ENCODE measurements at places on chromosomes 6 and 20.

DNA sequence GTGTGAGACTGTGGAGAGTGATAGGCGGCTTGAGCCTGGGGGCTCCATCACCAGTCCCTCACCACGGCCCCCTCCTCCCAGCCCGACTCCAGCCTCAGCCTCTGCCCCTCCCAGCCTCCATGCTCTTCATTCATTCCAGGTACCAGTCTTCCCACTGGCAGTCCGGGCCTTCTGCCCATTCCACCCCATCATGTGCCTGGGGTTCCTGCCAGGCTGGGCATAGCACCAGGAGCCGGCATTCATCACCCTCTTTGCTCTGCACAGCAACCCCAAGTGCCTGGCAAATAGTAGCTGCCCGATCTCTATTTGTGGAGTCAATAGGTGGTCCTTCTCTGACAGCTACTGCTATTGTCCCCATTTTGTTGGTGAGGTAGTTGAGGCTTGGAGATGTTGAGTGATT lies 39.6 kb upstream of the GTSF1L start:
- no peaks in the 10 kb centered on the region for H3K36me3 ChIP-seq
- no peaks in the 10 kb centered on the region for H3K27me3 ChIP-seq
- no peak overlapping the region for H3K27ac ChIP-seq
- H3K4me3 ChIP-seq: no peak overlapping the region

GRCh38 chr20:17482536-17482935 lies 48.6 kb downstream of the BFSP1 start:
- no peaks in the 10 kb centered on the region for H3K4me1 ChIP-seq
- H3K27me3 ChIP-seq: no peaks in the 10 kb centered on the region
- DNase-seq: no peak
- H3K4me3 ChIP-seq: no peak overlapping the region
- no peak overlapping the region for H3K27ac ChIP-seq

DNA sequence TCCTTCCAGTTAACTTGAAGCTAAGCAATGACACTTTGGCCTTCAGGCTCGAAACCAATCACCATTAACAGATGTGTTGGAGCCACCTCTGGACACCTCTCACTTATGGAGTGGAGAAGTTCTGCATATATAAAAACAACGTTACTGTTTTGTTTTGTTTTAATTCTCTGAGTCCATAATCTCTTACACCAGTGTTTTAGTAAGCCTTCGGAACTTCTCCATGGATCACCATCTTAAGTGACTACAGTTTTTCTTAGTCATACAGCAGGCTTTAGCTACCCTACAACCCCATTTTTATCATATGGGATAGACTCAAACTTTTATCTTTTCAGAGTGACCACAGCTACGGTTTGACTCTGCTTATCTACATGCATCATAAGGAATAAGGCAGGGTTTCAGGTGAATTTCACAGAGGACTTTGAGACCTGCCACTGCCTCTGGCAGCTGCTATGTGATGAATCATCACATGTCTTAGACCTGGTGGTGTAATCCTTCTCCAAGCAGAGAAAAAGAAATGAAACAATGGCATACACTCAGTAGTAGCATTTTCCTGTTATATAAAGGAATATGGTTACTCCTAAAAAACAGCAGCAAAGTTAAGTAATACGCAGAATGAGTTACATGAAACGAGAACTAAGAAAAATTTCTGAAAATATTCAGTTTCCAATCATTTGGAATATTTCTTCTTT lies 5.5 kb upstream of the HDDC2 start:
- no peak overlapping the region for H3K27ac ChIP-seq
- DNase-seq: no peak
- H3K4me1 ChIP-seq: no peaks in the 10 kb centered on the region
- no peaks in the 10 kb centered on the region for H3K36me3 ChIP-seq
- no peak overlapping the region for H3K4me3 ChIP-seq

DNA sequence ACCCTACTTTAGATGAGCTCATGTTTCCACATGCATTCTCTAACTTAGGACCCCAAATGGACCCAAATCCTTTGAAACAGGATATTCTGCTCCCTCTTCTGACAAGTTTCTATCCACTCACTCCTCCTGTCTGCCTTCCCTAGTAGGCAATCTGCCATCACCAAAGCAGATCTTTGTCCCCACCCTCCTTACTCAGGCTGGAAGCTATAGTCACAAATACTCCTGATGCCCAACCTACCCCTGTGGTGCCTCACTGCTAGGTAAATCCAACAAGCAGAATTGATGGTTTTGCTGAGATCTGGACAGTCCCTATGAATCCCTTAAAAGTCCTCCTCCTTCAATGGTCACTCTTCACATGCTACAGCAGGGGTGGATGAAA lies 21.7 kb downstream of the ELOVL5 start:
- no peak for DNase-seq
- H3K4me3 ChIP-seq: no peak overlapping the region
- peaks cover 13% of the 10 kb centered on the region for H3K4me1 ChIP-seq
- no peaks in the 10 kb centered on the region for H3K27me3 ChIP-seq
- no peak overlapping the region for H3K27ac ChIP-seq

- no peaks in the 10 kb centered on the region for H3K36me3 ChIP-seq
- no peak overlapping the region for H3K4me3 ChIP-seq
- H3K27me3 ChIP-seq: no peaks in the 10 kb centered on the region
- no peak overlapping the region for H3K27ac ChIP-seq
- peak; percentile 16 for DNase-seq
Observed at GRCh38 chr6:33286946-33287914, 1.8 kb downstream of the WDR46 start.

DNA sequence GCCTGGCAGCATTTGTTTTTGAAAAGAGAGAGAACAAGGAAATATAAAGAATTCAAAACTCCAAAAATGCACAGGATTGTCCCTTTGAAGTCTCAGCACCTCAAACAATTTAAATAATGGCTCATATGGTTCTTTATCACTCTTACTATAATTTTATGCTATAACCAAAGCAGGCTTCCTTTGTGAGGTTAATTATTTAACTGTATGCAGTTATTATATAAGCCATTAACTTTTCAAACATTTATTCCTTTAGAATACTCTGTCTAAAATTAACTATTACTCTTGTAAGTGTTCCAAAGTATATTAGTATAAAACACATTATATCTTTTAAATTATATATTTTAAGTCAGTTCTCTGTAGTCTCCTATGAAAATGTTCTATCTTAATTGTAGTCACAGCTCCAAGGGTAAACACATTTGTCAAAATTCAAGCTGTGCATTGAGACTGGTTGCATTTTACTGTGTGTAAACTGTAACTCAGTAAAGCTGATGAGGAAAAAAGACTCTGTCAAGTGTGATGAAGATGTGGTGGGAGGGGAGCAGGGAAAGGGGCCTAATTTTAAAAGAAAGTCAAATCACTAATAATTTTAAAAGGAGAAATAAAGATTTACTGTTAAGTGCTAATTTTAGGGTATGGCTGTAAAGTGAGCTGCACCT lies 20.0 kb upstream of the PLAGL1 start:
- H3K27ac ChIP-seq: no peak overlapping the region
- no peaks in the 10 kb centered on the region for H3K36me3 ChIP-seq
- no peaks in the 10 kb centered on the region for H3K4me1 ChIP-seq
- no peak for DNase-seq

DNA sequence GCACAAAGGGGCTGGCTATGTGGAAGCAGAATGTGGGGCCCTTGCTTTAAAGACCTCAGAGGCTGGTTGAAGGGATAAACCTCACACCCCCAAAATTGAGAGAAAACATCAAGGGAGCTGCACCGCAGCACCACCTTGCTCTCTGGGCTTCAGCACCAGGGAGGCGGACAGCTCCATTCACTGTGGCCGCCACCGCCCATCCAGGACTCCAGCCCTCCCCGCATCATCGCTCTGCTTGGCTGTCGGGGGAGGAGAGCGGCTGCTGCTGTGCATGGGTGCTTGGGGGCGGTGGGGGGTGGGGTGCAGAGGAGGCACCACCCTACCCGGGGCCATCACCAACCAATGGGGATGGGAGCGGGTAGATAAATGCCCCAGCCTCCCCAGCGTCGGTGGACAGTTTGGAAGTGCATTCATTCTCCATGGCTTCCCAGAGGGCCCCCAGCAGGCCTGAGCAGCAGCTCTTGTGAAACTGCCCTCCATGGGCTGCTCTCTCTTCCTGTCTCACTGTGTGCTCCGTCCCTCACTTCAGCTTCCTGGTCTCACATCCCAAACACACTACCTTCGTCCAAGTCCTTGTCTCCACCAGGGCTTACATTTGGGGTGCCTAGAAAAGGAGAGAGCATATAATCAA lies 75.7 kb upstream of the BHLHE23 start:
- no peaks in the 10 kb centered on the region for H3K4me1 ChIP-seq
- no peak overlapping the region for H3K4me3 ChIP-seq
- no peaks in the 10 kb centered on the region for H3K27me3 ChIP-seq
- peak; percentile 63 for DNase-seq

GRCh38 chr20:31843288-31843687 lies 2.1 kb downstream of the FOXS1 start:
- peak overlapping the region; percentile 53 for H3K4me3 ChIP-seq
- no peaks in the 10 kb centered on the region for H3K4me1 ChIP-seq
- H3K36me3 ChIP-seq: no peaks in the 10 kb centered on the region
- no peak for DNase-seq

DNA sequence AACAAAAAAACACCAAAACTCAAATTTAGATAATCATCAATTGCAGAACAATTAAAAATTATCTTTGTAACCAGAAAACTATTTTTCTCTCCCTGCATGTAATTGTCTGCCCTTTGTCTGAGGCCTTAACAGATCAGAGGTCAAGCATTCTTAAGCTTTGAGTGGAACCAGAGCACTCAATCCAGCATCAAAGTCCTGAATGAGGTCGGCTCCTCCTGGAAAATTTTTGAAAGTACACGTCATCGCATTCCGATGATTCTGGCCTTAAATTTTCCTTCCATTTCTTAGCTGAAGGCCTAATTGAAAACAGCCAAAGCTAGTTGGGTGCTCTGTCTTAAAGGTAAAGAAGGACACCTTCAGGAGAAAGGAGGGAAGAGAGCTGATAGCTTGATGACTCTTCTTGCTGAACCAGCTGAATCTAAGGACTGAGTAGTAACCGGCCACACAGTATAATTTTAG lies 510.2 kb upstream of the SULF2 start:
- no peak for DNase-seq
- H3K4me3 ChIP-seq: no peak overlapping the region
- H3K27me3 ChIP-seq: no peaks in the 10 kb centered on the region
- peak overlapping the region; percentile 16 for H3K27ac ChIP-seq
- H3K4me1 ChIP-seq: no peaks in the 10 kb centered on the region

DNA sequence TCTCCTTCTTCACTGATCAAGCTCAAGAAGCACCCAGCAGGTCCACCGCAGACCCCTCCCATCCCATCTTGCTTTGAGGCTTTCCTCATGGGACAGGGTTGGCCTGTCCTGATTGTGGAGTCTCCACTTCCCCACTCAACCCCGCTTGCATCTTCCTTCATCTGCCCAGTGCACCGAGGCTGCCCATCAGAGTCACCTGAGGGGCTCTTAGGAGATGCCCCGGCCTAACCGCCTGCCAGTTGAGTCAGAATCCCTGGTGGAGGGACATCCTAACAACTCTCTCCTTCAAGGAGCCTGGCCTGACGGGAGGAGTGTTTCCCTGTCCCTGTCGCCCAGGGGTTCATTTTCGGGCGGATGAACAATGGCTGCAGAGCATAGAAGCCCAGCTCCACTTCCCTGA lies 46.1 kb downstream of the RBM38 start:
- H3K27ac ChIP-seq: peak overlapping the region; percentile 48
- no peak overlapping the region for H3K4me3 ChIP-seq
- DNase-seq: no peak
- H3K27me3 ChIP-seq: no peaks in the 10 kb centered on the region
- peaks cover 2% of the 10 kb centered on the region for H3K4me1 ChIP-seq

GRCh38 chr6:122068291-122068769 lies 331.1 kb upstream of the HSF2 start:
- H3K4me3 ChIP-seq: no peak overlapping the region
- no peaks in the 10 kb centered on the region for H3K36me3 ChIP-seq
- H3K27ac ChIP-seq: no peak overlapping the region
- no peak for DNase-seq
- H3K27me3 ChIP-seq: no peaks in the 10 kb centered on the region

DNA sequence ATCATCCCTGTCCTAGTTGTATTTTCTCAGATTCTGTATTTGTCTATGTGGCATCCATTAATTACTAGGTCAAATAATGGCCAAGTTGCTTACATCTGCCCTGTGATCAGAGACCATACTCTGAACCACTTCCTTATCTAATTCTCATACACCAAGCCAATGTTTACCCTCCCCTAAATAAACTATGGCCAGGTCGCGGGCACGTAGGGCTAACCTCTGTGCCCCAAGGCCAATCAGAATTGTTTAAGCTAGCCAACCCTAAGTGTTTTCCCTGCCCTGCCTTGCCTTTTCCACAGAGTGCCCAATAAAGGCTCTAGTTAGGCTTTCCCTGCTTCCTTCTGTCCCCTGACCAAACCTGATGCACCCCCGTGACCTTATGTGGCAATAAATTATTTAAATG lies 2.8 kb upstream of the CALHM4 start:
- H3K27ac ChIP-seq: no peak overlapping the region
- H3K4me3 ChIP-seq: no peak overlapping the region
- DNase-seq: no peak
- H3K36me3 ChIP-seq: no peaks in the 10 kb centered on the region

GRCh38 chr6:106757722-106758467 lies 128.5 kb downstream of the QRSL1 start:
- H3K36me3 ChIP-seq: no peaks in the 10 kb centered on the region
- H3K4me3 ChIP-seq: no peak overlapping the region
- DNase-seq: no peak
- no peaks in the 10 kb centered on the region for H3K4me1 ChIP-seq
- H3K27ac ChIP-seq: no peak overlapping the region

DNA sequence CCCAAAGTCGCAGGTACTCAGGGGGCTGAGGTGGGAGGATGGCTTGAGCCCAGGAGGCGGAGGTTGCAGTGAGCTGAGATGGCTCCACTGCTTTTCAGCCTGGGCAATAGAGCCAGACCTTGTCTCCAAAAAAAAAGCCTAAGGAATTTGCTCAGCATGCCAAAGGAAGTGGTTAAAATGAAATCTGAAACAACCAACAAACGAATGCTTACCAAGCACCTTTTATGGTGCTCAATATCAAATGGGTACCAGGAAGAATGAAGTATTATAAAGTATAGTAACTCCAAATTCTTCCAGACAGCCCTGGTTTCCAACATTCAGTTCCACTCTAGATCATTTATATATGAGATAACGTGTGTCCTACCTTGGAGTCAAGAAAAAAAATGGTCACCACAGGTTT lies 14.0 kb downstream of the GMDS start:
- DNase-seq: no peak
- H3K36me3 ChIP-seq: no peaks in the 10 kb centered on the region
- H3K27me3 ChIP-seq: no peaks in the 10 kb centered on the region

GRCh38 chr6:88454658-88455057 lies 288.5 kb upstream of the CNR1 start:
- no peaks in the 10 kb centered on the region for H3K4me1 ChIP-seq
- no peak for DNase-seq
- H3K4me3 ChIP-seq: no peak overlapping the region
- H3K27ac ChIP-seq: no peak overlapping the region
- no peaks in the 10 kb centered on the region for H3K36me3 ChIP-seq

DNA sequence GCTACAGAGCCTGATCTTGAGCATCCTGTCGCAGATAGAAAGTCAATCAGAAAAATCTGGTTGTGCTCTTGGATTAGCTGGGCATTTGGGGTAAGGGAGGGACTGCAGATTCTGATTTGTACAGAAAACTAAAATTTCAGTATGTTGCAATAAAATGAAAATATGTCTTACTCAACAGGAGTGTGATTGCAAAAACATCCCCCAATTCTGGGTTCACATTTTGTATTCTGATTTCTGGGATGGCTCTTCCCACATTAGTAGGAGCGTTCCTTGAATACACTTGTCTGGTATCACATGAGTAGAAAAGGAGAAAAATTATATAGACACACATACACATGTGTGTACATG lies 40.5 kb downstream of the PANK2 start:
- H3K27me3 ChIP-seq: no peaks in the 10 kb centered on the region
- no peak overlapping the region for H3K4me3 ChIP-seq
- H3K4me1 ChIP-seq: peaks cover 10% of the 10 kb centered on the region
- H3K36me3 ChIP-seq: no peaks in the 10 kb centered on the region
- no peak for DNase-seq
